ENCODE measurements at places on chromosomes 1 and 21.

DNA sequence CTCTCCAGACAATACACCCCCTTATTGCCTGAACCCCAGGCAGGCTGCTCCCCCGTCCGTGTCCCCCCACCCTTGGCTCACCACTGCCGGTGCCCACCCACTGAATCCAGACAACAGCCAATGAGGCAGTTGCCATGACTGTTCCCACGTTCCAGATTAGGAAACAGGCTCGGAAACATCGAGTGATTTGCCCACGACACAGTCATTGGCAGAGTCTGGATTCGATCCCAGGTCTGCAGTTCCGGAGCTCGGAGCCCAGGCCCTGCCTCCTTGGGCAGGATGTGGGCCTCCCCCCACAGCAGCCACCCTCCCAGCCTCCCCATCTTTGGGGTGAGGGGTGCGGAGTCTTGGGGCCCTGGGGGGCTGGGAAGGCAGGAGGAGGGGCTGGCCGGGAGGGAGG is 20.3 kb upstream of the CLSTN1 start:
- DNase-seq, result peak; percentile 51

- no peak for DNase-seq
Measured at GRCh38 chr1:207188901-207189300, 84.9 kb downstream of the C4BPA start.

DNA sequence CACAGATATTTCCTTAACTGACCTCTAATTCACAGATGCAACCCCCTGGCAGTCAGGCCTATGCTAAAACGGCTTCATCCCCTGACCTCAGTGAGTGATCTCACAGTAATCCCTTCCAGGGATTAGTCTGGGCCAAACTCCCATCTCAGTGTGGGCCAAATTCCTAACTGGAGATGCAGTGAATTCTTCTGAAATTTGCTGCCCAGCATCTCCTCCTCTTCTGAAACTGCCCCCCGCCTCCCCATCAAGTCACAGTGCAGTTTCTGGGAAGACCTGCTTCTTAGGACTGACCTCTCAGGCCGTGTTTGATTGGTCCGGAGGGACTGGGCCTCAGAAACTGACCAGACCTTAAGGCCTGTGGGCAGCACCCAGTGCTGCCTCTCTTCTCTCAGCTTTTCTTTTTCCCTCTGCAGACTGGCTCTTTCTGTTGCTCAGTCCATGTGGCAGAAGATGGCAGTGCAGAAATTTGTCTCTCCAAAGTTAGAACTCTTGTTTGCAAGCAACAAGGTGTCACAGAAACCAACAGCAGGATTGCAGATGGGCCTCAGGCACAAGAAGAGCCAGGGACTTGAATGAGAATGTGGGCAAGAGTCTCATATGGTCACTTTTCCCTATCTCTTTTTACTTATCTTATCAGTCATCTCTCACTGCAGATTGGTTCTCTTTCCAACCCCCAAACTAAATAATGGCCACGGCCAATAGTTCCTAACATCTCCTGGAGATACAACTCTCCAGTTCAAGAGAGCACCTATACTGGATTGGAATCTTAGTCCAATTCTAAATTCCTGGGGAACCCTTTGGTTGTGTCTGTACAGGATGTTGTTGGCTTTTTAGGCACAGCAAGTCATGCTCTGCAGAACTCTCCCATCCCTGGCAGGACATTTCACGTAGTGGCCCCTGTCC is 95.5 kb upstream of the RALGPS2 start:
- DNase-seq, result no peak

GRCh38 chr1:41246568-41246967 is 4.5 kb upstream of the SCMH1 start:
- DNase-seq, result no peak

DNA sequence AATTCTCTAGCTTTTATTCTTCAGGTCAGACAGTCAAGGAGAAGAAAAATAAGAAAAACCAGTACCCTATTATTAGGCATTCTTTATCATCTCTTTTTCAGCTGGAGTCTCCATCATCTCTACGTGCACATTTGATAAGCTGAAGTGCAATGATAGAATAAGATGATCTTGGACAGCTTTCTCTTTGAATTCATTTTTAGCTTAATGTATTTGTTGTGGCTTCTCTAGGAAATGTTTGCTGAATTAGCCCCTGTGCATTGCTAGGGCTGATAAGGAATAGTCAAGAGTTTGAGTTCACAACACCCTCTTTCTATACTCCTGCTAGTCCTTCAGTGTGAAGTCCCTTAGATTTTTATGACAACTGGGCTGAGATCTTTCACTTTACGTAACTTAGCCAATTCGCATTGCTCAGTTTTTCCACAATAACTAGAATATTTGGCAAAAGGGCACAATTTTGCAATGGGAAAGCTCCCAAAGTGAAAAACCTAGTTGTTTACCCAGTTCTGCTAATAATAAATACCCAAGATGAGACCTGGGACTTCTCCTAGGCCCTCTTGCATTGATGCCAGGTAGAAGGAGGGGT is 7.0 kb upstream of the KCNJ15 start:
- no peak for DNase-seq

DNA sequence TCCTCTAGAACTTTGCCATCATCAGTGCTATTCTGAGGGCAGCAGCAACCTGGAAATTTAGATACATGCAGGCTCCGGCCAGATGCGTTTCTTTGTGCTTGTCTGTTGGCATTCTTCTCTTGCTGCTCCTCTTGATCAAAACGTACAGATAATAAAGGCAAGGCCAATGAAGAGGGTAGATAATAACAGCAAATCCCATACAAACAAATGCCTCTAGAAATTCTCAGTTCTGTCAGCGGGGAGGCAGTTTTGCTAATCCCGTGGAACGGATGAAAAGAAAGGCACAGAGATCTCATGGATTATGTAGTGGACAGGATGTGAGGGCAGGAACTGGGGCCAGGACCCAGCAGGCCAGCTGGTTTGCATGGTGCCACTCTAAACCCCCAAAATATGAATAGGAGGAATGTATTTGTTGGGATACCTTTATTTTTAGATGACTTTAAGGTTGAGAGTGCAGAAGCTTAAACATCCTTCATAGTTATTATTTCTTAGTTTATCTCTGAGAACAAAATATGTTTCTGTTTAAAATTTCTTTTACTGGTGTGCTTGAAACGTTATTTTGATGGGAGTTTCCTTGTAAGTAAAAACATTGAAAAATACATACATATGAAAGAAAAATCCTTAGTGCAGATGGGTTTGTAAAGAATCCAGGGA is 1.5 kb downstream of the ITSN1 start:
- DNase-seq, result no peak

DNA sequence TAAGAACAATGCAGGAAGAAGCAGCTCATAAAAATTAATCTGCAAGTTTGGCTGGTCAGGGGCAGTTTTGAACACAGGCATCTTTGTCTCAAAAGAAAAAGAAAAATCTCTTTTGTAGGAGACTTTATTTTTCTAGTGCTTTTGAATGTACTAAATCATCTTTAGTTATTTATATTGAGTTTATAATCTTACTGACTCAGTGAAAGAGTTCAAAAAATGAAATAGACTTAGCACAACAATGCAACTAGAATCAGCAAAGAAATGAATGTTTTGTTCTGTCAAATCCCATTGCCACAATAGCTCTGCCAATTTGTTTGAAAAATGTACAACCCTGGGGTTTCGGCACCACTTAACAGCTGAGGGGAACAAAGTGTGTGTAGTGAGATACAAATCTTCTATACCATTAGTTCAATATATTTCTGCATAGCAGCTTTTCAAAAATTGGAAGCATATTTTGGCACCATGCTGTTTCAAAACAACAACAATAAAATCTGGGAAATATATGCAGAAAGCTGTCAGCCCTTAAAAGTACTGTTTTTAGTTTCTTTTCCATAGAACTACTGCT is 1969.1 kb downstream of the MRPL39 start:
- DNase-seq, result no peak

DNA sequence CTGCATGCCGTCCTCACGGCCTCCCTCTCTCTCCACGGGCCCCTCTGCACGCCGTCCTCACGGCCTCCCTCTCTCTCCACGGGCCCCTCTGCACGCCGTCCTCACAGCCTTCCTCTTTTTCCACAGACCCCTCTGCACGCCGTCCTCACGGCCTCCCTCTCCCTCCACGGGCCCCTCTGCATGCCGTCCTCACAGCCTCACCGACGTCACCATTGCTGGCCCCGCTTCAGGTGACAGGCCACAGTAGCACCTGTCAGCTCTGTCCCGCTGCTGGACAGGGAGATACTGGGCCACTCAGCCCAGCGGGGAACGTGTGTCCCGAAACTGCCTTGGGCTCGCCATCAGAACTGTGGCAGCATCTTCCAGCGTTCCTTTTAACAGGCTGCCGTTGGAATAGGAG is 82.8 kb upstream of the COL6A1 start:
- DNase-seq, result no peak

GRCh38 chr1:233180641-233181364 is 114.7 kb downstream of the PCNX2 start:
- no peak for DNase-seq

DNA sequence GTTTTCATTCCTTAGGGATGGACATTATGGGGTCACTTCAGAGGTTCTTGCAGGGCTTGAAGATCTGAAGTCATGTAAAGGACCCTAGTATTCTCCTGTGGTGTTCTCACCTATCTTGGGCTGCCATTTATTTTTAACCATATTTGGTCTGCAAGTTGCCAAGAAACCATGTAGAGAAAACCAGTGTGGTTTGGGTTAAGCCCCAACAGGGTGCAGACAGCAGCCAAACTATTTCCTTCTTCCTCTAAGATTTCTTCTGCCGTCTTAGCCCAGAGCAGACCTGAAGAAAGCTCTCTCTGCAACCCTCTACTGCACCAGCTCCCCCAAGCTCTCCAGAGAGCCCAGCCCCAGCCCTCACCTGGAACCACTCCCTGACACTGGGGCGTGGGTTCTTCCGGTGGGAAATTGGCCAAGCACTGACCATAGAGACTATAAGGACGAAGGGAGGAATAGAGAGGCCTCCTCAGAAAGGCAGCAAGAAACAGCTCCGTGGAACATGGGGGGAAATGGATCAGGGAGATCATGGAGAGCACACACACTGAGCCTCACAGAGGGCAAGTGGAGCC is 136.6 kb downstream of the SYF2 start:
- no peak for DNase-seq

DNA sequence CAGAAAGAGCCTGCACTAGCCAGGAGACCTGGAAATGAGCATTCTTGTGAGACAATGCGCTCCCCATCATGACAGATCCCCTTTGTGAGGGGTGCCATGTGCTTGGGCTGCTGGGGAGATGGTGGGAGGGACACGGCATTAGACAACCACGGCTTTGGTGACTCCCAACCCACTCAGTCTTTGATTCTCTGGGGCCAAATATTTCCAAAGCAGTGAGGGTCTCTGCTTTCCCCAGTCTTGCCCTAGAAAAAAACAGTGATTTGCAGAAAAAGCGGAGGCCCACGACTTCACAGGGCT is 10.2 kb downstream of the SLC45A3 start:
- peak; percentile 64 for DNase-seq

- no peak for DNase-seq
Measured at GRCh38 chr1:121443001-121443540, 258.3 kb downstream of the SRGAP2C start.

DNA sequence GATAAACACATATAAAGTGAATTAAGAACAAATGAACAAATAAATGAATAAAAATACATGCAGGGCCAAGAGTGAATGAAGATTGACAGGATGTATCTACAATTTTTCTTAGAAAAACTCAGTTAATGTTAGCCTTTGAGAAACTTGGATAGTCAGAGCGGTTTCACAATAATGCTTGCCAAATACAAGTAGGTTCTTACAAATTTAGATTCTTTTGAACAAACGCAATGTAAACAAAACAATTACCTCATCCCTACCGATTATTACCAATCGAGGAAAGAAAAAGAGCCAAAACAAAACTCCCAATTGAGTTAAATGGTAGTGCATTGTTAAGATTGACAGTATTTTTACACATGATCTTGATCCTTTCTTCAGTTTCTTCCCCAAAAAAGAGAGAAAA is 176.9 kb upstream of the DEPDC1 start:
- no peak for DNase-seq

- DNase-seq, result no peak
Measured at GRCh38 chr21:41622201-41622600, 114.2 kb upstream of the TMPRSS2 start.

DNA sequence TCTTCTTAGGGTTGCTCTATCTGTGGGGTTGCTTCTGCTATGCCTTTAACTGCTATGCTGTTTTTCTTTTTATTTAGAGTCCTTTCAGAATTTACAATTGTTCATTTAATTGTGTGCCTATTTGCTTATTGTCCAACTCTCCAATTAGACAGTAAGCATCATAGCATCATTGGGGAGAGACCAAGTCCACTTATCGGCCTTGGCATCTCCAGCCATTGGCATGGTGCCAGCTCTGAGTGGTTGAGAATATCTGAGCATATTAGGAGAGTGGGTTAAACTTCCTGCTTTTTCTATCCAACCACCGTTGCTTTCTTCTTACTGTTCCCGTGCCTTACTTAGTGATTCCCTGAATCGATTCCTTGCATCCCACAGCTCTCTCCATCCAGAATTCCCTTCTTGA is 535.0 kb downstream of the AJAP1 start:
- DNase-seq, result no peak
